Stimulated activated CD8-positive, alpha-beta memory T cell treated with anti-CD3 and anti-CD28 coated beads, Interleukin-15, amount 100 ng/mL, for 4 hours (primary cell): ENCODE measurements at places on chromosomes 3 and 15.

DNA sequence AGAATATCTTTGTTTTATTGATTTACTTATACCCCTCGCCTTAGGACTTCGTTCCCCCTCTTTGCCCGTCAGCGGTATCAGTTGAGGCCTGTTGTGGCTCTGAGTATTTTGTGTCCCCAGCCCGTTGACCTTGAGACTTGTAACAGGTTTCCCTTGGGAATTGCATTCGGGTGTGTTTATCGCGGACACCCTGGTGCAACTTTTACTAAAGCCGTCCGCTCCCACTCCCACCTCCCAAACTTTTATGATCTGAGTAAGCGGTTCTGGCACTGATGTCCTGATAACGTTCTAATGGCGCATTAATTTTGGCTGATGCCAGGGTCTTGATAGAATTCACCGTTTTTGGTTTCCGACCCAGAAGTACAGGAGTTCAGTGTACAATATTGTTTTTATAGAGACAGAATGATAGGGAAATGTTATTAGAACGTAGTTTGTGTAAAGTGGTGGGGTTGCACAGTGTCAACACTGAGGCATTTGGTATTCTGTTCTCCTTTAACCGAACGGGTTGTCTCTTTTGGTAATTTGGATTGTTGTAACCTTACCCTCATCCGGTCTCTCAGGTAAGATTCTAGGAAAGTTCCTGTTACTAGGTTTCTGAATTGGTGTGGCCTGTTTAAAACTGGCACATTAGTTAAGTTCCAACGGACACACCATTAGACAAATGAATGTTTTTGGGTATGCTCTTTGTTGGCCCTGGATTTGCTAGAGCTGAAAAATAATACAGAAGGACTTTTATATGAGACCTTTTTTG, 47.8 kb downstream of the OIP5 start:
- DNase-seq = no peak

DNA sequence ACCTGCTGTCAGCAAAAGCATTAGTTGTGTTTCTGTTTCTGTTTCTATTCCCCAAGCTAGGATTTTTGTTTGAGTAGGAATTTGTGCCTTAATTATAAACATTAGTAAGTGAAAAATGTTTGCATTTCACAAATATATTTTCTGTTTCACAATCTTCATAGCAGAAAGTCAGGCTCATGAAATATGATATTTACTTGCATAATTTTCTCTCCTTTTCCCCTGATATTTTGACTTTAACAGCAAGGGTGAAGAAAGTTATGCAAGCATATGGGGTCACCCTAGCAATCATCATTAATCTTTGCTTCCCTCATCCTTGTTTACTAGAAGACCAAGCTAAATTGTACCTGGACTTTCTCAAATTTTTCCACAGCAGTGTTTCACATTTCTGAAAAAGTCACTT, 140.3 kb upstream of the SEMA6D start:
- DNase-seq = no peak

DNA sequence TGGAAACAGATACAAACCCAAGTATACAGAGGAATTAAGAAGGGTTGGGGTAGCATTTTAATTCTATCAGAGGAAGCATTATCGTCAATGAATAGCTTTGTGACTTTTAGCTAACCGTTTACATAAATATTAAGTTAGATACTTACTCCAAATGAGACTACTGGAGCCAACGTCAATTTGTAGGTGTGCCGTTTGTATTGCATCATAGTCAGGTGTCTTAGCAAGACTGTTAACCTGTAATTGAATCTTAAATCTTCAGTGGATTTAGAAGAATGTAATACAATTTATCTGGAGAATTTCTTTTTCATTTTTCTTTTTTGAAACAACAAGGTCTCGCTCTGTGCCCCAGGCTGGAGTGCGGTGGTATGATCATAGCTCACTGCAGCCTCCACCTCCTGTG, 55.1 kb downstream of the CRTC3 start:
- DNase-seq = no peak

DNA sequence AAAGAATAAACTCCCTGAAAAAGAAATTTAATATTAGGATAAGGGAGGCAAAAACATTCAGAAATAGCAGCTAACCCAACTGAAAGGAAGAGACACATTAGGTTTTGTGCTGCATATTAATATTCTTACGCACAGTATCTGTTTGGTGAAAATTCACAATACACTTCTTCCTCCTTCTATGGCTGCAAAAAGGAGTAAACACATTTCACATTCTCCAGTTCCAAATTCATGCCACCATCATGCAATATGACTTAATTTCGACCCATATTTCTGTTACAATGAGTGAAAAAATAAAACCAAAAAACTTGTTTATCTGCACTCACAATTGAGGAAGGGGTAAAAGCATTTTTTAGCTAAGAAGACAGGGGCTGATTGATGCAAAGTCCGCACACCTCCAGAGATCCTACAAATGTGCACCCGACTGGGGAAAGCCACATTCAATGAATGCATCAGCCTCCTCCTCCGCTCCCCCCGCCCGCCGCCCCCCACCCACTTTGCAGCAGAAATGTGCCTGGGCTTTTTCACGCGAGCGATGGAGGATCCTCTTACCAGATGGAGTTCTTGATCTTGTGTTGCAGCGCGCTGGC, 1.0 kb downstream of the RFX7 start:
- DNase-seq = no peak

DNA sequence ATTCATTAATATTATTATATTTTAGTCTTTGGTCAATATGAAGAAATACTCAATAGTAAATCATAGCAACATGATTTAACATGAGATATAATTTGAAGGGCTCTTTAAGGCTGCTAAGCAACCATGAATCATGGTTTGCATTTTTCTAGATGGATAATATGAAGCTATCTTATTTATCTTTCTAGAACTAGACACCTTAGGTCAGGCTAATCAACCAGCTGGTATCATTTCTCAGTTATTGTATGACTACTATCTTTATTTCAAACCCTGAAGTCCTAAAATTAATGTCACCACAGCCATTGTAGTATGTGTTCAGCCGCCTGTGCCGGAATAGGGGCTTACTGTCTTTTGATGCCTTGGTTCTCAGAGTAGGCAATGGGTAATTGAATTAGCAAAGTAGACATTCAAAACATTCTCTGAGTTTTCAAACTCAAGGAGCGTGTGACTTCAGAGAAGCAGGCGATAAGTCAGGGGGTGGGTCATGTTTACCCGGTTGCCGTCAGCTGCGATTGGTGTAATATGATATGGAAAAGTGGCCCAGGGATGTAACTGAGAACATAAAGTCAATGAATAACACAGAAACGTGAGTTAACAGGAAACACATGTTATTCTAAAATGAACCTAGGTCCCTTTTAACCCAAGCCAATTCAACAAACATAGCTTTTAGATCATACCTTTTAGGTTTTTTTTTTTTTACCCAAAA, 93.4 kb upstream of the CTDSPL start:
- no peak for DNase-seq

DNA sequence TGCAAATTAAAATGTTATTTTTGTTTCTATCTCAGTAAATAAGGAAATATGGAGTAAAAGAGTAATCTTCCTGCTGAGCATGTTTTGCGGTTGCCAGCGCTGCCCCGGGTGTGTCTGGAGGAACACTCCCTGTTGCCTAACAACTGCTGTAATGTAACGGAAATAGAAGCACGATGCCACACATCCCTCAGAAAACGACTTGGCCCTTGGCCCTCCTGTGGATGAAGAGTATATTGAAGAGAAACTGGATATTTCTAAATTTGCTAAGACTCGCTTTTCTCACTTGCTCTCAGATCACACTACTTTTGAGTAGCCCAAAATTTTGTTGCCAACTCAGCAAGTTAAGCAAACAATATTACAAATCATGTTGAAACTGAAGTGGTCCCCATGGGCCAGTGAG, 18.9 kb downstream of the CX3CR1 start:
- no peak for DNase-seq
